ENCODE measurements at places on chromosomes 11 and 22.

GRCh38 chr11:83649528-83649855 is 363.3 kb upstream of the CCDC90B start:
- no peak for DNase-seq

- peak; percentile 90 for DNase-seq
These were observed 2.0 kb upstream of the FERMT3 start for GRCh38 chr11:64204464-64204989.

- no peak for DNase-seq
These were observed 2.8 kb downstream of the PDE2A start for GRCh38 chr11:72671152-72672099.

DNA sequence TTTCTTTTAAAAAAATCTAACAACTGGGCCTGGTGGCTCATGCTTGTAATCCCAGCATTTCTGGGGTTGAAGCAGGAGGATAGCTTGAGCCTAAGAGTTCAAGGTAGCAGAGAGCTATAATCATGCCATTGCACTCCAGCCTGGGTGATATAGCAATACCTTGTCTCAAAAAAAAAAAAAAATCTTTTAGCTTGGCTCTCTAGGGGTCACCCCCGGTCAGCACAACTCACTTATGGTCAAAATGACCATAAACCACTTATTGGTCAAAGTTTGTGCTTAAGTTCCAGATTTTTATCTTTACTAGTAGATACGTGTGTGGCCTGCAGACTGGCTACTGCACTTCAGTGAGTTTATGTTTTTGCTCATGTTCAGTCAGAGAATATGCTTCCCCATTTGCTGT is 6.3 kb upstream of the SPDYC start:
- DNase-seq, result no peak

DNA sequence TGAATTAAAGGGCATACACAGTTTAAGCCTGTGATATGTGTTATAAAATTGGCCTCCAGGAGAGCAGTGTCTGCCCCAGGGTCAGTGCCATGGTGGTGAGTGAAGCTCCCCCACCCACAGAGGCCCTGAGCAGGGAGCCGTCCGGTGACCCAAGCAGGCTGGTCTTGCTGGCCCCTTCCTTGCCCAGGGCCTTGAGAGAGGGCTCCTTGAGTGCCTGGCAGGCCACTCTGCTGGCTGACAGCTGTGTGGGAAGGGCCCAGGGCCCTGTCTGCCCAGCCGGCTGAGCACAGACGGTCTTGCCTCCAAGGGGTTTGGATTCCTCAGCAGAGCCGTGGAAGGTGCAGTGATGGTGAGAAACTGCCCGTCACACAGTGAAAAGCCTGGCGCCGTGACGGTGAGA is 25.9 kb downstream of the PTDSS2 start:
- no peak for DNase-seq

All from CD4-positive, alpha-beta T cell treated with Interleukin-21 for 1 hour (primary cell).